GM20000 (cell line): ENCODE measurements at places on chromosomes 13 and 19.

- no peak for DNase-seq
Measured at GRCh38 chr13:111480503-111480902, 160.1 kb downstream of the TEX29 start.

GRCh38 chr13:69124996-69125395 lies 982.6 kb upstream of the ATXN8OS start:
- DNase-seq = no peak

DNA sequence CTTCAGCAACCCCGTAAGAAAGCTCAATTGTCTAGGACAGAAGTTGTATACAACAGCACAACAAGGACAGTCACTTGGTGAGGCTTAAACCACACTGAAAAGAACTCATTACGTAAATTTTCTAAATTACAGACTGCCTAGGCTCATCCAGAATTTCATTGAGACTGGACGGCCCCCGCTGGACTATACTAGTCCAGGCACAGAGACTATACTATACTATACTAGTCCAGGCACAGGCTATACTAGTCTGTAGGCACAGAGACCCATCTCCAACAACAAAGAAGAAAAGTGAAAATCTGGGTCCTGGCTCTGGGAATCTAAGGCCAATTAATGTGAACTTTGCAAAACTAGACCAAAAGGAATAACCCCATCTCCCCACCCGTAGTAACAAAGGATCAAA lies 700 bp downstream of the ZNF816 start:
- no peak for DNase-seq

GRCh38 chr19:32219392-32219791 lies 126.0 kb upstream of the ZNF507 start:
- DNase-seq = no peak

DNA sequence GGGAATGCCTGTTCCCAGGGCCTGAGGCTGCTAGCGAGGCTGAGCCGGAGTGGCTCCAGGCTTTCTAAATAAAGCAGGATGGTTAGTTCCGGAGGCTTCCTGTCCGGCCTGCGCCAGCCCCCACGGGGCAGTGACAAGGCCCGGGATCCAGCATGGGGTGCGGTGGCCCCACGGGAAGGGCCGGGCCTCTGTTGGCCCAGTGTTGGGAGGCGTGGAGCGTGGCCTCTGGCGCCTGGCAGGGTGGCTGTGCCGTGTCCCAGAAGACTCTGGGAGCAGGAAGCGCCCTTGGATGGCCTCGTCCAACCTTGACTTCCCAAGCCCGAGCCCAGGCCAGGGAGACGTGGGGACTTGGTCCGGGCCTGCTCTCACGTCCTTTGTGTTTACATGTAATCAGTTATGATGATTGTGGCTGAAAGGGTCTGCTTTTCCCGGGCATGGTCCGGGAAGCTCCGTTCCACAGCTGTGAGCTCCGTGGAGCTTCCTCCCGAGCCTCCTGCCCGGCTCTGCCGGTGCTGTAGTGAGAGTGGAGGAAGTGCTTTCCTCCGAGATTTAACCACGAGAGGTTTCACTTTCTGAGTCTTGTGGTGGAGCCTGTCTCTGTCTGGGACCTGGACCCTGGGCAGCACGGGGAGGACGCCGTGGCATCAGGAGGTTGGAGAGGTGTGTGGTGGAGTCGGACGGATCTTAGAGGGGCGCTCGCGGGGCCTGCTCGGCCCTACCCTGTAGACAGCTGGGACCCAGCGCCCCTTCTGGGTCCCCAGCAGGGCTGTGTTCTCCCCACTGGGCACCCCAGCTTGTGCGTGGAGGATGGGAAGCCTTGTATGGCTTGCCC lies 4.6 kb downstream of the GNA11 start:
- DNase-seq = no peak

GRCh38 chr13:49938314-49938713 lies 2.2 kb upstream of the SPRYD7 start:
- DNase-seq = no peak

DNA sequence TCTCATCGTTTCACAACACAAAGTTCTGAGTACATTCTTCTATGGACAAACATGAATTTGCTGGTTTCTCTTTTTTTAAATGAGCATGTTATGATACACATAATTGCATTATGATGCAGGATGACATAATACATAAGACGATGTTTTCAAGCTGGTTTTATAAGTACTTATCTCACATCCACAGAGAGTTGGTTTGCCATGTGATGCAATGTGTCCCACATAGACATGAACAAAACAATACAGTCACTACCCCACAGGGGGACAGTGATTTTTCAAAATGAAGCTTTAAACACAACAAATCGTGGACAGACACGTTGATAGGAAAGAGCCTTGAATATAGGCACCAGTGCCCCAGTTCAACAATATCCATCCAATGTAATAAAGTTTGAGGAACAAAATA lies 447.1 kb downstream of the KLF12 start:
- no peak for DNase-seq

DNA sequence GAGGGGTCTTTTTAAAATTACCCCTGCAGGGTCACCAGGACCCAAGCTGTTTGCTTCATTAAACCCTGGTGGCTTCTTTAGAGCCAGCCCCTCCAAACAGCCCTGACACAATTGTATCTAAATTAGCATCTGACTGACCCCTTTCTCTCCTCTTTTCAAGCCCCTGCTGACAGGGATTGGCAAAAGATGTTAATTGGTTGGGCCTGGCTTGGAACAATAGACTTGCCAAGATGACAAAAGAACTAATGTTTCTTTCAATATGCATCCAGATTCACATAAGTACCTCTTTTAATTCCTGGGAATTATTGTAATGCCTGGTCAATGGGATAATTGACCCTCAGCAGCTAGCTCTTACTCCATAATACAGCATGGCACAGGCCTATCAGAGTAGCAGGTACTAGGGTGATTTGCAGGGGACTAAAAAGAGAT lies 140.8 kb downstream of the SHISA2 start:
- no peak for DNase-seq

GRCh38 chr19:6718111-6718740 lies 2.2 kb downstream of the C3 start:
- DNase-seq = no peak

GRCh38 chr13:73521290-73521624 lies 462.5 kb downstream of the KLF5 start:
- no peak for DNase-seq

- no peak for DNase-seq
Measured at GRCh38 chr19:30319411-30319810, 52.8 kb upstream of the ZNF536 start.

GRCh38 chr13:100273552-100273951 lies 184.7 kb downstream of the PCCA start:
- no peak for DNase-seq

DNA sequence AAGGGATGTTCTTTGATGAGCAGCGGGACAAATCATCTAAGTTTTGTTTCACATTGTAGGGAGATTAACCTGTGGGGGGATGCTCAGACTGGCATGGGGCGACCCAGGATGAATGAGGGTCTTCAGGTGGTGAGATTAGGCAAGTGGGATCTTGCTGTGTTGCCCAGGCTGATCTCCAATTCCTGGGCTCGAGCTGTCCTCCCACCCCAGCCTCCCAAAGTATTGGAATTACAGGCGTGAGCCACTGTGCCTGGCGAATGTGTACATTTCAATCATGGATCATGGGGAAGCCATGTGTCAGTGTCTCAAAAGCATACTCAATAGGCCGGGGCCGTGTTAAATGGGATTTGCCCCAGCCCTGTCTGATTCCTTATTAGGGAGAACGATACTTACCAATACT lies 8.1 kb downstream of the SLC25A42 start:
- no peak for DNase-seq

GRCh38 chr19:27736225-27736624 lies 1476.7 kb downstream of the UQCRFS1 start:
- DNase-seq = no peak

GRCh38 chr13:77374786-77375185 lies 47.9 kb upstream of the MYCBP2 start:
- DNase-seq = no peak

DNA sequence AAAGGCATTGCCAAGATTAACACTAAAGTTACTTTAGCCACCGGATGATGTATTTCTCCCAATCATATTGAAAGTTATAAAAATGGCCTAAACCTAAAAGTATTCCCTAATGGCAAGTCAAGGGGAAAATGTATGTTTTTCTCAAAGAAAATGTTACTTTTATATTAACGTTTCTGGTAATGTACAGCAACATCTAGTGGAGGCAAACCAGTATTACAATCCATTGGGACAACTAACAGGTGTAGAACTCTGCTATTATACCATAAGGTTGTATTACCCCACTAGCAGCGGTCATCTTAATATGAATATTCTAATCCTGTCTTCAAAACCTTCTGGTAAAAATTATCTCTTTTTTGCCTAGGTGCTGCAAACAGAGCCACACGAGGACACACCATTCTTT lies 69.2 kb downstream of the ZNF100 start:
- no peak for DNase-seq

DNA sequence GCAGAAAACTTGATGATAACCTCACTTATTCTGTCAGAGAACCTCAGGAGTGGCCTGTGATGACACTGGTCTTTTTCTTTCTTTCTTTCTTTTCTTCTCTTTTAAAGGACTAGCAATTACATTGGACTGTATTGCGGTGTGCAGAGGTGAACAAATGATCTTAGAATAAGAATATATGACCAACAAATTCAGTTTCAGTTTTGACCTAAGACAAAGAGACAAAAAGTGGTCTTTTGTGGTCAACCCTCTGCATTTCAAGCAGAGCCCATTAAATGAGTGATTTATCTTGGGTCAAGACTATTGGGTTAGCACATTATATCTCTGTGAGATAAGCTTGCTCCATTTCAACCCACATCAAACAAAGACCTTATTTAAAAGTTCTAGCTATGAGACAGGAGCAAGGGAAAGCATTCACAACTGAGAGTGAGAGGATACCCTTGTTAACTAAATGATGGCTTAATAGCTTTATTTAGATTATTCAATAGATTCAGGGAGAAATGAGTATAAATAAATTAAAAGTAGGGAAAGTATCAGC lies 644.4 kb downstream of the PCDH9 start:
- no peak for DNase-seq

DNA sequence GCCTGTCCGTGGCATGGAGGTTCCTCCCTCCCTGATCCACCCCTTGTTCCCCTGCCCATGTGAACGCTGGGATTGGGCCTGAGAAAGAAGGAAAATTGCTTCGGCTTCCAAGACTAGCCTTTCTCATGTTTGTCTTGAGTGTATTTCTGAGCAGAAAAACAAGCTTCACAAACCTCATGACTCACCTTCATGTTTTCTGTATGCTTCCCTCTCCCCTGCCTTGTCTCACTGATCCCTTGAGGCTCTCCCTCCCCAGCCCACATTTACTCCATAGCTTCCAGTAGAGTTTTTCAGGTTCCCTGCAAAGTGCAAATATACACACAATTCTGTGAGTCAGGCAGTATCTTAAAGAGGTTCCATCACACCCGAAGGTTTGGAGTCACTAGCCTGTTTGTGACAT lies 572.4 kb downstream of the UQCRFS1 start:
- no peak for DNase-seq

GRCh38 chr13:92802776-92803175 lies 423.8 kb upstream of the GPC6 start:
- no peak for DNase-seq

- no peak for DNase-seq
Measured at GRCh38 chr13:102073251-102073650, 328.6 kb downstream of the FGF14 start.

- no peak for DNase-seq
Measured at GRCh38 chr19:31214997-31215396, 134.2 kb downstream of the TSHZ3 start.

- DNase-seq = no peak
Measured at GRCh38 chr13:33611121-33611805, 206.7 kb upstream of the RFC3 start.

GRCh38 chr13:45361596-45362206 lies 20.7 kb upstream of the TPT1 start:
- no peak for DNase-seq

DNA sequence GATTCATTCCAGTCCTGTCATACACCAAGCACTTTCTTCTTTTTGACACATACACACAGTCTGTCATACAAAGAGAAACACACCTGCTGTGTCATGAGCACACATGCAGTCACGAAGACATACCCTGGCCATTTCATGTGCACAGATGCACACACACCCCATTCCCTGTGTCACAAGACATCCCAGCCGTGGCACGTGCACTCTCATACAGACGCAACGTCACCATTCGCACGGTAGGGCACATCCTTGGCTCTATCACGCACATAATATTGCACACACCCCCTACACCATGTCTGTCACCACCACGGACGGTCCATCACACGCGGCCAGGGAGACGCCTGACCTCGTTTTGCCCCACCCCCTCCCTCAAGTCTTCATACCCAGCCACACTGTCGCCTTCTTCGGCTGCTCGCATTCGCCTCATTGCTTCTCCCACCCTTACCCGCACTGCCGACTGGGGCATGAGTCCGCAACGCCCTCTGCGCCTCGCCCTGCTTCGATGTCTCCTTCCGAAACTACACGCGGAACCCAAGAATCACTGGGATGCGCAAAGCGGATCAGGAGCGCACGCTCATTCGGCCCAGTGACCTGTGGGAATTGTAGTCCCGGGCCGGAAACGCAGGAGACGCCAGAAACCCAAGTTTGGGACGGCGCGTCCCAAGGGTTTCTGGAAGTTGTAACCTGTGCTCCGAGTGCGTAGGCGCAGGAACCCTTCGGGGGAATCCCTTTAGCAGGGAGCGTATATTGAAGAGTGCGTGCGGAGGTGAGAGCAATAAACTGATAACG lies 6.8 kb upstream of the ZNF283 start:
- DNase-seq = no peak

DNA sequence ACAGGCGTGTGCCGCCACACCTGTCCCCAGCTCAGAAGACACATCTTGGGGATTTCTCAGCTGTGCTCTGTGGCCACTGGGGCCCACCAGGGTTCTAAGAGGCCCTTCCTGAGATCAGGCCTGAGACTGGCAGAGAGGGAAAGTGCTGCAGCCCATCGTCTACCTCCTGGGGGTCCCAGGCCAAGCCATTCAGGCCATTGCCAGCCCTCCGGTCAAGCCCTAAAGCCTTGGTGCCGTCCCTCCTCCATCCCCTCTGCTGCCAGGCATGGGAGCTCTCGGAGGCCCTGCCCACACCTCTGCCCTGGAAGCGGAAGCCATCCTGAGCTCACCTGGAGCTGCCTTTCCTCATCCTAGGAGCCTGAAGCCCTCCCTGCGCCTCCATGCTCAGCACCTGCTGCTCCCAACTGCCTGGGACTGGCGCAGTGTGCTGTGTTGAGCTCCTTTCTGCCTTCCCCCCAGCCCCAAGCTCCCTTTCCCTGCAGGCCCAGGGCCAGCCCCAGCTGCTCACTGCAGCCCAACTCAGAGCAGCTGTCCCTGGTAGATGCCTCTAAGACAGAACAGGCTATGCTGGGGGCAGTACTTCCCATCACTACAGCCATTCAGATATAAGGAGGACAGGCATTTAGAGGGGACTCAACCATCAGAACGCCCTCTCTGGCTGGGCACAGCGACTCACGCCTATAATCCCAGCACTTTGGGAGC lies 2.9 kb downstream of the SLC7A9 start:
- DNase-seq = no peak

- DNase-seq = no peak
Measured at GRCh38 chr13:92487238-92487637, 739.4 kb upstream of the GPC6 start.

- no peak for DNase-seq
Measured at GRCh38 chr13:46759846-46760245, 37.1 kb downstream of the ESD start.

- no peak for DNase-seq
Measured at GRCh38 chr13:71870100-71870499, 3.1 kb upstream of the DACH1 start.
